Mesenchymal stem cell (in vitro differentiated cells and primary cell): ENCODE measurements at places on chromosomes 4 and X.

GRCh38 chr4:152970102-152970820, 34.1 kb downstream of the FHDC1 start:
- no peak for DNase-seq

DNA sequence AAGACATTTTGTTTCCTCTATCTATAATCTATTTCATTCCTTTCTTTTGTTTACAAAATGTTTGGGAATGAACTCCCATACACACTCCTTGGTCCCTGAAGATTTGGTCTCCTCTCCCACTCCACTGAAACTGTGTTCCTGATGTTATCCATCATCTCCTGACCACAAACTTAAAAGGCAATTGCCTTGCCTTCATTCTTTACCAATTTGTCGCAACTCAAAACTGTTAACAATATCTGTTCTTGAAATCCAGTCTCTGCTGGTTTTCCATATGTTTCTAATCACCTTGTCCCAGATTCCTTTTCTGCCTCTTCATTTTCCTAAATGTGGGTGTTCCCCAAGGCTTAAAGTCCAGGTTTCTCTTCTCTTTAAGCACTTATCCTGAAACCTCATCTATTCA, 262.2 kb upstream of the TTC29 start:
- no peak for DNase-seq

- no peak for DNase-seq
Observed at GRCh38 chrX:131779741-131780140, 235.9 kb downstream of the OR13H1 start.

DNA sequence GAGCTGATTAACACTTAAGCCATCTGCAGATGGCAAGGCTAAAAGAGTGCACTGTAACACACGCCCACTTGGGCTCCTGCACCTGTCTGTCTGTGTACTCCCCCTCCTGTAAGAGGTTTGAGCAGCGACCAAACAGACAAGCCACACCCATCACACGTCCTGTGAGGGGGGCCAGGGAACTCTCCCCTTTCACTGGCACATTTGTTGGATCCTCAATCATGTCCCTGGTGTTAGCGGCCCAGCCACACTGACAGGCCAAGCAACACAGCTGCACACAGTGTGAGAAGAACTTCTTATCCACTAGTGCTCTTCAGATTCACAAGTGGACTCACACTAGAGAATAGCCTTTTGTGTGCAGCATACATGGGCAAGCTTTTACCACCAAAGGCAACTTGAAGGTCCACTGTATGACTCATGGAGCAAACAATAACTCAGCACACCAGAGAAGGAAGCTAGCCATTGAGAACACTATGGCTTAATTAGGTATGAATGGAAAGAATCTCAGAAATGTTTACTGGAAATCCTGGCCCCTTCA, 29.1 kb upstream of the UTP14A start:
- peak; percentile 52 for DNase-seq

DNA sequence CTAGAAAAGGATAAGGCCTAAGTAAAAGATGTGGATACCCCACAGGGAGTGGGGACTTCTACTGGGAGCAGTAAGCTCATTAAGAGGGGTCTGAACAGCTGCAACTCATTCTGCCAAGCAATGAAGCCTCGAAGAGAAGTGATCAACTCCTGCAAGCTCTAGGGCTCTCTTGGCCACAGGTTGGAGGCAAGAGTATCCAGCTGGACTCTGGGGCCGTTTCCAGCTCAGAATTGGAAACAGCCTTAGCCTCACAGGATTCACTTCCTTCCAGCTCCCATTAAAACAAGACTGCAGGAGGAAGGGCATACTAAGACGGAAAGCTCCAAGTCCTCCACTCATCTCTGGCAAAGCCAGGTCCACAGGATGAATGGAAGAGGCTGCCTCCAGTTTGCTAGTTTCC, 126.3 kb downstream of the ATG4A start:
- DNase-seq = no peak

DNA sequence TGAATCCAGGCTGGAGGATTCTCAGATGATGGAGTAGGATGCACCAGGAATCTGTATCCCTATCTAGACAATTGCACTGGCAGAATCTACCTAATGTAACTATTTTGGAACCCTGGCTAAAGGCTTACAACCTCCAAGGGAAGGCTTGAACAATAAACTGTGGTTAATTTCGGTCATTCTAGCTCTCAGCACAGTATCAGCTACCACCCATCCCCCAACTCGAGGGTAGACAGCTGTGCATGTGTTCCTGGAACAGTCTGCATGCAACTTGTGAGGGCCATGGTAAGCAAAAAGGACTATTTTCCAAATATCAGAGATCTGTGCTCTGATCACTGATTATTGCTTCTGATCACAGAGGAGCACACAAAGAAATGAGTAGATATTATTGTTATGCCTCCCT, 34.0 kb downstream of the ELF2 start:
- no peak for DNase-seq

DNA sequence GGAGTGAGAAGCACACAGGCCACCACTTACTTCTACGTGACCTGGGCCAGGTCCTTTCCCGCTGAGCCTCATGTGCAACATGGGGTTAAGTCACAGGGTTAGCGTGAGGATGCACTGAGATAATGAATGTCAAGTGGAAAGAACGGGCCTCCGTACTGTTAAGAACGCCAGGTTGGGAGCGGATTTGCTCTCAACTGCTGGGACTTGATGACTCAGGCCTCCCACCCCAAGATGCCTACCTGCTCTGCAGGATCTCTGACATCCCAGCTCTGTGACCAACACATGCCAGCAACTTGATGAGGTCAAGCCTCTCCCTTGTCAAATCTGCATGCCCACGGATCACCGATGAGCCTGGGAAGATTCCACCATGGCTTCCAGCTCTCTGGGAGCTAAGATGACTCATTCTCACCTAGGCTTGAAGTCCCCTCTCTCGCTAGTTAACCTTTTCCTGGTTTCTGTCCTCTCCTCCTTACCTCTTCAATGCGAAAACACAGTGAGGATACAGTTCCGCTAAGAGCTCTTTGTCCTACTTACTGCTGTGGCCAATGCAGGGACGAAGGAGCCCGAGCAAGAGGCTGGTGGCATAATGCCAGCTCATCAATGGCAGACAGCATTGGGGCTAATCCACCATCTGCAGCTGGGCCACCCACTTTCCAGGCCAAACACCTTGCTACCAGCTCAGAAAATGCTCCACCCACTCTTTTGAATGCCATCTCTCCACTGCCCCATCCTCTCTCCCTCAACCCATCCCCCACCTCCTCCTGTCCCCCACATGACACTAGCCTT, 67.6 kb downstream of the PJA1 start:
- DNase-seq = no peak

- no peak for DNase-seq
Observed at GRCh38 chr4:53009824-53010223, 147.7 kb downstream of the RASL11B start.

DNA sequence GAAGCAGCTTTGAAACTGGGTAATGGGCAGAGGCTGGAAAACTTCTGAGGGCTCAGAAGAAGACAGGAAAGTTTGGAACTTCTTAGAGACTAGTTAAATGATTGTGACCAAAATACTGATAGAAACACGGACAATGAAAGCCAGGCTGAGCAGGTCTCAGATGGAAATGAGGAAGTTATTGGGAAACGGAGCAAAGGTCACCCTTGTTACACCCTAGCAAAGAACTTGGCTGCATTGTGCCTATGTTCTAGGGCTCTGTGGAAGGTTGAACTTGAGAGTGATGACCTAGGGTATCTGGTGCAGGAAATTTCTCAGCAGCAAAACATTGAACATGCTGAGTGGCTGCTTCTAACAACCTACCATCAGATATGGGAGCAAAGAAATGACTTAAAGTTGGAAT, 50.8 kb upstream of the FBXW7 start:
- no peak for DNase-seq

DNA sequence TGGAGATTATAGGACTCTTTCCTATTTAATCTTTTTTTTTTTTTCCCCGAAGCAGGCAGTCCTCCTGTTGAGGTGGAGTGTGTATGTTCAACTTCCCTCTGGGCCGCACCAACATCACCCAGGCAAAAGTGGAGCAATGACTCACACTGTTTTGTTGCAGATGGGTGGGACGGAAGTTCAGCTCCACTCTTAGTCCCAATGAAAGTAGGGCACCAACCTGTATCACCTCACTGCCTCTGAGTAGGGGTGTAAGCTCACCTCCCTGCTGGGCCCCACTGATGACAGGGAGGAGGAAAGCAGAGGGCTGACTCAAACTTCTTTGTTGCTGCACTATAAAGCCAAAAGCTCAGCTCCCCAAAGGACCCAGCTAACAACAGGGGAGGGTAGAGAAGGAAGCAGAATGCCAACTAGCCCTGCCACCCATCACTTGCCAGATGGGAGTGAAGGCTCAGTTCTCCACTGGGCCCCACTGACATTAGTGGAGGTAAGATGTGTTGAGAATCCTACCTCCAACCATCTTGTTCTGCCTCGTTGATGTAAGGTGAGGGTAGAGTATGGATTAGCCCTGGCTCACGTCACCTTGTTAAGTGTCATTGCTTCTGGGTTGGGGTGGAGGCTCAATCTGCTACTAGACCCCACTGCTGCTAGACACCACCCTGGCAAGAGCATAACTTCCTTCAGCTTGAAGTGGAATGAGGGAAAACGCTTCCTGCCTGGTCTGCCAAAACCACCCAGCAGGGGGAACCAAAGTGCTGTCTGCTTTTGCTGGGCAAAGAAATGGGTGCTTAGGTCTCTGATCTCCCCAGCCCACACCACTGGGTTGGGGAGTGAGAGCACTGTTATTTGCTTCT, 14.1 kb downstream of the RPS6KA3 start:
- peak; percentile 54 for DNase-seq

DNA sequence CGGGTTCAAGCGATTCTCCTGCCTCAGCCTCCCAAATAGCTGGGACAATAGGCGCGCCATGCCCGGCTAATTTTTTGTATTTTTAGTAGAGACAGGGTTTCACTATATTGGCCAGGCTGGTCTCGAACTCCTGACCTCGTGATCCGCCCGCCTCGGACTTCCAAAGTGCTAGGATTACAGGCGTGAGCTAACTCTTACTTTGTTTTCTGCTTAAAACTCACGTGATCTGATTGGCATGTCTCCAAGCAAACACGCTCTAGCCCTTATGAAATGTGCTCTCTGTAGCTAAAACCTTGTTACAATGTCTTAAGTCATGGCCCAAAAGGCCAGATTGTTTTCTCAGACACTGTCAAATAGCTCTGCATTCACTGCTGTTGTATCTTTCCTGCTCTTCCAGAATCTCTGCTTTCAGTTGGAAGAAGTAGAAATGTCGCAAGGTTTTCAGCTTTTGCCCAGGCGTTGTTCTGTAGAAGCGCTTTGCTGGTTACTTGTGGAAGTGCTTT, 39.7 kb upstream of the OGT start:
- DNase-seq = no peak

DNA sequence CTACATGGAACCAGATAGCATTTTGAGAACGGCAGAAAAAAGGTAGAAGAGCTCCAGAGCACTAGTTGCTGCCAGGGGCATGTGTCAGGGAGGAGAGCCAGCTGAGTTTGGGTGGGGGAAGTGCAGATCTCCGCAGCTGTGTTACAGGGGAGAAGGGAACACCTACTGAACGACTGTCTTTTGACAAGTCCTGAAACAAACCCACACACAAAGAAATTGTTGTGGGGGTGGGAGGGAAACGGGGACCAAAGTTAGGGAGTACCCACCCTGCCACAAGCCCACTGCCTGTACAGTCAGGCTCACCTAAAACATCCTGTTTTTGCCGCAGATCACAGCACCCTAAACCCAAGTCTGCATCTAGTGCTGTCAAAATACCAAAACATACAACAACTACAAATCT, 55.5 kb downstream of the LEF1 start:
- no peak for DNase-seq
